ENCODE measurements at places on chromosomes 13 and 19. TPM values are rescaled to one million over a fixed set of nuclear protein-coding genes. Genes with fewer than 3 reads are reported as not detected.

- no peak overlapping the region for H3K27ac ChIP-seq
- no peak for DNase-seq
- H3K4me3 ChIP-seq = no peak overlapping the region
- no peaks in the 10 kb centered on the region for H3K36me3 ChIP-seq
- H3K4me1 ChIP-seq = peaks cover 5% of the 10 kb centered on the region
These were observed 230.5 kb upstream of the SERP2 start for GRCh38 chr13:44142941-44143665.

DNA sequence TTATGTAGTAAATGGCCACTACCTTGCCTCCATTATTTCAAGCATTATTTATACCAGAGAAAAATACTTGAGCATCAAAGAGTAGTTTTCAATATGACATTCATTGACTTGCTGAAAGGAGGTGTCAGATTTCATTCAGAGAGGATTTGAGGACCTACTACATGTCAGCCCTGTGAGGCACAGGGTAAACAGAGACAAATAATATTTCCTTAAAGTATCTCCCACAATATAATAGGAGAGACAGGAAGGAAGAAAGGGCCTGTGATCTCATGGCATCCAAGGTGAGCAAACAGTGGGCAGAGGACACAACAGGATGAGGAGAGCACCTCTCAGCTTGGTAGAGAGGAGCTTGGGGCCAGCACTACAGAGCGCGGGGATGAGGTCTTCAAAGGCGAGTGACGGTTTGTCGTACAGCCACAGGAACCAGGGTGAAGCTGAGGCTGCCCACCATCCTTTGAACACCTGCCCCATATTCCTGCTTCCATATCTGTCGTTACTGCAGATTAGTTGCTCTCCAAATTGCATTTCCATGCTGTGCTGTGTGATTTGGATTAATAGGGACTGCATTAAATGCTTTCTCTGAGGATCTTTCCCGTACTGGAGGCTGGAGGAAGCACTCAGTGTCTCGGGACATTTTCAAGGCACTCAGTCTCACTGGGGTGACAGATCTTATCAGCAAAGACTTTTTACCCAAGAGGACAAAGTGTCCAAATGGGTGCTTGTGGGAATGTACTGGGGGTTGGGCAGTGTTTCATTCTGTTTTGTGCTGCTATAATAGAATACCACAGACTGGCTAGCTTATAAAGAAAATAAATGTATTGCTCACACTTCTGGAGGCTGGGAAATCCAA is 59.2 kb downstream of the GJA3 start:
- H3K27me3 ChIP-seq = no peaks in the 10 kb centered on the region
- H3K4me3 ChIP-seq = no peak overlapping the region
- no peaks in the 10 kb centered on the region for H3K36me3 ChIP-seq
- no peaks in the 10 kb centered on the region for H3K4me1 ChIP-seq

DNA sequence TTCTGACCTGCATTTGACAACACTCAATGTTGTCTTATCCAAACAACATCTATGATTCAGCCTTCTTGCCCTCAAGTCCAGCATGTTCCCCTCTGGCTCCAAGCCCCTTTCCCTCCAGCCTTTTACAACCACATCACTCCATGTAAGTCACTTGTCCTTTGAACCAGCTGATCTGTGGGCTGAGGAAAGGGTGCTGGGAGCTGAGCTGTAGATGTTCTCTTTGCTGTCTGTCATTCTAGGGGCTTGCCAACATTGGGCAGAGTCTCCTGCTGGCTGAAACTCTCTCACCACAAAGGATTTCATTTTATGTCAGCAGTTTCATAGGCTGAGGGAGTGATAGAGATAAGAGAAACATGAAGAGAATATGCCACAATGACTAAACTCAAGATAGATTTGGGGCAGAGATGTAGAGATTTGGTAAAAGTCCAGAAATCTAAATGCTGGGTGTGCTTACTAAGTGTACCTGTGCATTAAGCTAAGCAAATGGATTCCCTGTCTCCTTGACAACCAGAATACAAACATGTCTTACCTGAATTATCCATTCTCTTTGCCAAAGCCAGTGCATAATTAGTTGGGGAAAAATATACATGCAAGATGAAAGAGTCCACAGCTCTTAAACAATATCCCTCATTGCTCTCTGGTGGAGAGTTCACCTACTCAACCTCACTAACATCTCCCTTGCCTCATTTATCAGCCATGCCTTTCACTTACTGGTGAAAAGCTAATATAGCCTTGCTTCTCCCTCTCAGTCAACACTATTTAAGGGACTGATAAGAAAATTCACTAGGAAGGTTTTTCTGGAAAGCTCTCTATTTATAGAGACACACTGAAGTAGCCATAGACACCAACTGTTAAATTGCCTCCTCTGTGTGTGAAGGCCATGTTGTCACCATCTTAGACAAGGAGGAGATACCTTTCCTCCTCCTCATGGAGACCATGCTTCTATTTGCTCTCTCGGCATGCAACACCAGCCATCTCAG is 175.5 kb upstream of the SERP2 start:
- H3K4me1 ChIP-seq = peaks cover 12% of the 10 kb centered on the region
- DNase-seq = peak; percentile 34
- peaks cover 5% of the 10 kb centered on the region for H3K27me3 ChIP-seq
- H3K27ac ChIP-seq = no peak overlapping the region
- H3K4me3 ChIP-seq = no peak overlapping the region

OR7G3 gene
- not detected for polyA plus RNA-seq

- H3K4me3 ChIP-seq = no peak overlapping the region
- no peak for DNase-seq
- no peaks in the 10 kb centered on the region for H3K36me3 ChIP-seq
- no peak overlapping the region for H3K27ac ChIP-seq
These were observed 771.0 kb downstream of the EFNB2 start for GRCh38 chr13:105764486-105764885.

DNA sequence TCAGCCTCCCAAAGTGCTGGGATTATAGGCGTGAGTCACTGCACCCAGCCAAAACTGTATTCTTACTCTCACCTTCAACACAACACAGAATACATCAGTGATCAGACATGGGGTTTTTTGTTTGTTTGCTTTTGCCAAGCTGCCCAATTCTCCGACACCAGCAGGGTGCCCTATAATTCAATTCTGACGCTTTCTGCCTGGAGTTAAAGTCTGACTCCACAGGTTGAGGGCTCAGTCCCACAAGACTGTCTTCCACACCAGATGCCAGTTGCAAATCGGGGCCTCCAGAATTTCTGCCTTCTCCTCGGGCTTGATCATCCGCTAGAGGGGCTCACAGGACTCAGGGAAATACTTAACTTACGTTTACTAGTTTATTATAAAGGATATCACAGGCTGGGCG is 22.1 kb downstream of the FBN3 start:
- H3K4me3 ChIP-seq = no peak overlapping the region
- no peaks in the 10 kb centered on the region for H3K36me3 ChIP-seq
- DNase-seq = no peak
- no peaks in the 10 kb centered on the region for H3K27me3 ChIP-seq
- H3K4me1 ChIP-seq = no peaks in the 10 kb centered on the region
- H3K27ac ChIP-seq = no peak overlapping the region

KLF1 gene
- polyA plus RNA-seq = 0.19 TPM

AZU1 gene
- not detected for polyA plus RNA-seq

ATP8A2 gene
- polyA plus RNA-seq = not detected

- H3K36me3 ChIP-seq = no peaks in the 10 kb centered on the region
- no peaks in the 10 kb centered on the region for H3K27me3 ChIP-seq
- no peak overlapping the region for H3K27ac ChIP-seq
- H3K4me3 ChIP-seq = no peak overlapping the region
- DNase-seq = no peak
These were observed 12.9 kb downstream of the STARD13 start for GRCh38 chr13:33272531-33273124.

DNA sequence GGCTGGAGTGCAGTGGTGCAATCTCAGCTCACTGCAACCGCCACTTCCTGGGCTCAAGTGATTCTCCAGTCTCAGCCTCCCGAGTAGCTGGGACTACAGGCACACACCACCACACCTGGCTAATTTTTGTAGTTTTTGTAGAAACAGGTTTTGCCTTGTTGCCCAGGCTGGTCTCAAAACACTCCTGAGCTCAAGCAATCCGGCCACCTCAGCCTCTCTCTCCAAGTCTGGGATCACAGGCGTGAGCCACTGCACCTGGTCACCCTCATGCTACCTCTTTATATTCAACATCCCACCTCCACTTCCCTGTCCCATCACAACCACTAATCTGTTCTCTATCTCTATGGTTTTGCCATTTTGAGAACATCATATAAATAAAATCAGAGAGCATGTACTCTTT is 155.7 kb downstream of the PTPRS start:
- no peaks in the 10 kb centered on the region for H3K4me1 ChIP-seq
- DNase-seq = no peak
- no peaks in the 10 kb centered on the region for H3K36me3 ChIP-seq
- no peaks in the 10 kb centered on the region for H3K27me3 ChIP-seq
- H3K4me3 ChIP-seq = no peak overlapping the region
- no peak overlapping the region for H3K27ac ChIP-seq

DNA sequence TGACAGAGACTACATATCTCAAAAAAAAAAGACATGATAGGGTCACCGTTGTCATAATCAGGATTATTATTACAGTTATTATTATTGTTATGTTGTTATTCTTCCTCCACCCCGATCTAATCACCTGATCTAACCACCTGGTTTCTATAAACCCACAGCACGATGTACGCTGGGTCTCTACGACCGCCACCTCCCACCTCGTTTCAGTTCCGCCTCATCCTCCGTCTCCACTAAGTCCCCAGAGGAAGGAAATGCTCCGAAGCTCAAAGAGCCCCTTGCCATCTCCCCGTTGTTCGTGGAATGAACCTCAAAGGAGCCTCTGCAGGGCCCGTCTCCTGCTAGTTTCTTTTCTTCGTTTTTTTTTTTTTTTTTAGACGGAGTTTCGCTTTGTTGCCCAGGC is 15.9 kb upstream of the MEIS3 start:
- H3K4me3 ChIP-seq = no peak overlapping the region
- H3K36me3 ChIP-seq = no peaks in the 10 kb centered on the region
- no peaks in the 10 kb centered on the region for H3K4me1 ChIP-seq
- H3K27ac ChIP-seq = no peak overlapping the region
- DNase-seq = peak; percentile 37

HIPK4 gene
- not detected for polyA plus RNA-seq

VSTM1 gene
- not detected for polyA plus RNA-seq

CNN1 gene
- polyA plus RNA-seq = 0.58 TPM

DNA sequence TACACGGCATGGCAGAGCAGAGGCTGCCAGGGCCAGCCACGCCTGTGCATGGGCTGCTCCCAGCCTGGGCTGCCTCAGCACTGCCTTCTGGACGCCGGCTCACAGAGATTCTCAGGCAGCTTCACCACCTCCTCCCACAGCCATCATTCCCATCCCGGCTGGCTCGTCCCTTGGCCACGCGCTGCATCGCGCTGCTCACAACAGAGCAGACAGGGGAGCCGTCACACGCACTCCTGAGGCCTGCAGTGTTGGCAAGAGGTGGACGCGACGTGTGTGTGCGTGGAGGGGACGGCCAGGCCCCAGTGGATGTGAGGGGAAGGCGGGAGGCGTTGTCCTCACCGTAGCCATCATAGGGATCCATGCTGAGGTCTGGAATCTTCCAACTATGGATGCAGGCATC is 7.6 kb upstream of the PRKD2 start:
- H3K27ac ChIP-seq = no peak overlapping the region
- no peak for DNase-seq
- H3K4me3 ChIP-seq = no peak overlapping the region
- H3K36me3 ChIP-seq = peaks cover 80% of the 10 kb centered on the region

CAMSAP3 gene
- polyA plus RNA-seq = 0.47 TPM

DNA sequence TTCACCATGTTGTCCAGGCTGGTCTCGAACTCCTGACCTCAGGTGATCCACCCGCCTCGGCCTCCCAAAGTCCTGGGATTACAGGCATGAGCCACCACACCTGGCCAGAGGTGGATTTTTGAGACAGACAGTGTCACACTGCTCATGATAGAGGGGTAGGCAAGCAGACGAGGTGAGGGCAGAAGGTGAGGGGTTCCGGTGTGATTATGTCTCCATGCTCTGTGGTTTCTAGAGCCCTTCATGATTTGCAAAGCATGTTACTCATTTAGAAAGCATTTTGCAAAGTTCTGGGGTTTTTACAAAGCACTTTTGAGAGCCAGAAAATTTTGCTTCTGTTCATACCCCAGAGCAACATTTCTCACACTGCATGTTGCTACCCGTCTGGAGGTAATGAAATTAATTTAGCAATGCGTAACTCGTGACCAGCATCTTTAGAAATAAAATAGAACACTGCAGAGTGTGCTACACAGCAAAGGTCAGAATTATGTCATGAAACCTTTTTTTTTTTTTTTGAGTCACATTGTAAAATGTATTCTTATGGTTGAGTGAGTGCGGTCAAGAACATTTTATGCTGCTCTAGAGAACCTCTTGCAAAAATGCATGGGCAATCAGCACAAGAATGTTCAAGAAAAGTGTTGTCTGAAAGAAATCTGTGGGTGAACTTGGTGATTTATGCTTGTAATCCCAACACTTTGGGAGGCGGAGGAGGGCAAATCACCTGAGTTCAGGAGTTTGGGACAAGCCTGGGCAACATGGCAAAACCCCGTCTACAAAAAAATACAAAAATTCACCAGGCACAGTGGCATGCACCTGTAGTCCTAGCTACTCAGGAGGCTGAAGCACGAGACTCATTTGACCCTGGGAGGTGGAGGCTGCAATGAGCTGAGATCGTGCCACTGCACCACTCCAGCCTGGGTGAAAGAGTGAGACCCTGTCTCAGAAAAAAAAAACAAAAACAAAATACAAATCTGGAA is 58.0 kb downstream of the MAP4K1 start:
- peaks cover 53% of the 10 kb centered on the region for H3K4me1 ChIP-seq
- 0 out of 2 replicates have a peak, but pooled peaks cover under 1% of the 10 kb centered on the region for H3K27me3 ChIP-seq
- no peaks in the 10 kb centered on the region for H3K36me3 ChIP-seq
- peak; percentile 99 for DNase-seq
- peak overlapping the region; percentile 70 for H3K27ac ChIP-seq
- H3K4me3 ChIP-seq = no peak overlapping the region

DNA sequence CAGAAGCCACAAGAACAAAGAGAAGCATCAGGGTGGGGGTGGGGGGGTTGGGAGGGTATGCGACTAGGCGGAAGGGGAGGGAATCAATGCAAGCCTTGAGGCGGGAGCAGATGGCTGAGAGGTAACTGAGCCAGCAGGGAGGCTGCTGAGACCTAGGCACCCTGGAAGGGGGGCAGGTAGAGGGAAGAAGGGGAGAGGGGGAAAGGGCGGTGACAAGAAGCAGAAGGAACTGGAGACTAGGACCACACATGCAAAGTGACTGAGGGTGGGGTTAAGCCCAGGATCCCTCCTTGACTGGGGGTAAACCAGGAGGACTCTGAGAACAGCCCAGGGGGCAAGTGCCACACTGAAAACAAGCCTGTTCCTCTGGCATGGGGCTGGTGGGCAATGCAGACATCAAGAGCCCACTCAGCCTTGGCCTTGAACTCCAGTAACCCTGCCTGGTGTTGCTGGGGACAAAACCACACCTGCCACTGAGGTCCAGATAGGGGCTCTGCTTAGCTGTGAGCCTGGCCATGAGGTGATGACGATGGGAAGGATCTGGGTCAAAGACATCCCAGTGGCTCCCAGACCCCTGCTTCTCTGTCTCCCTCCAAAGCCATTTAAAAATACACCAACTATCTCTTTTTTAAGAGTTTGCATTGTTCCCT is 20.3 kb downstream of the OPA3 start:
- H3K27ac ChIP-seq = peak overlapping the region; percentile 36
- H3K36me3 ChIP-seq = peaks cover 3% of the 10 kb centered on the region
